ENCODE measurements at places on chromosomes 2 and 18. TPM values are rescaled to one million over a fixed set of nuclear protein-coding genes. Genes with fewer than 3 reads are reported as not detected.

RAPH1 gene
- not detected for total RNA-seq

CCL20 gene
- total RNA-seq: not detected

- no peak for DNase-seq
Measured at GRCh38 chr2:120947327-120947726, 211.7 kb downstream of the GLI2 start.

DNA sequence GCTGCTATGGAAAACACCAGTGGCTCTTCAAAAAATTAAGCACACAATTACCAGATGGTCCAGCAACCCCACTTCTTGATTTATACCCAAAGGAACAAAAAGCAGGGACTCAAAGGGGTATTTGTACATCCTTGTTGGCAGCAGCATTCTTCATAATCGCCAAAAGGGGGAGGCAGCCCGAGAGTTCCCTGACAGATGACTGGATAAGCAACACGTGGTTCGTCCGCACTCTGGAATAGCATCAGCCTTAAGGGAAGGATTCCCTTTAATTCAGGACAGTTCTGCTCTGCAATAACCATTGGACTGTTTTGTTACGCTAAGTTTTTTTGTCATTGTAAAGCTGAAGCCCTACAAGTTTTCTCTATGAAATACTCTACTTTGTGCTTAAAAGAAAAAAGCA lies 76.7 kb upstream of the TWIST2 start:
- no peak for DNase-seq

DNA sequence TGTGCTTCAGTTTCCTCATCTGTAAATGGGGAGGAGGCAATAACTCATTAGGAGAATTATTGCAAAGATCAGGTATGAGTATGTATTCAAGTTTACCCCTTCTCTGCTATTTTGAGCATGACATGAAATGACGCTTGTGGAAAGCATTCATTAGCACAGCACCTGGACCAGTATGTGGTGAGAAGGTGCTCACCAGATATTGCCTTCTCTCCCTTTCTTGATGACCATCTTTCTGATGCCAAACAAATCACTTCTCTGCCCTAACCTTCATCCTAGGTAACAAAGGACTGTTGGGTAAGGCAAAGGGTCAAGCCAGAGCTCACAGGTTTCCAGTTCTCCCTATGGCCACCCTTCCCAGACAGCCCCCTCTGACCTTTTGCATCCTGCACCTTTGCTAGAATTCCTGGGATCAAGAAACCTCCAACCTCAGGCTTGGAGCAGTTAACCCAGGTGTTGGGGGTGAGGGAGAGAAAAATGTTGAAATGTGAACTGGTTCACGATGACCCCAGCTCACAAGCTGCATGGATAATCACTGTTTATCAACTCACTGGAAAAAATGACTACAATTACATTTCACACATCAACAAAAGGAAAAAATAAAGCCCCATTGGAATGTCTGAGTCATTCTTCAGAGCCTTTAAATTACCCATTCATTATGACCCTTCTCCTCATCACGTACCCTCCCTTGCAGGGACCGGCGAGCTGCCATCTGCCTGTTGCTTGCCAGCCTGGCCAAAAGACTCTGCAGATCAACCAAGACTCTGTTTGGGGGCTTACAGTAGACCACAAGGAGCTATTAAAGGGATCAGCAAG lies 41.6 kb downstream of the LBH start:
- DNase-seq: no peak

DNA sequence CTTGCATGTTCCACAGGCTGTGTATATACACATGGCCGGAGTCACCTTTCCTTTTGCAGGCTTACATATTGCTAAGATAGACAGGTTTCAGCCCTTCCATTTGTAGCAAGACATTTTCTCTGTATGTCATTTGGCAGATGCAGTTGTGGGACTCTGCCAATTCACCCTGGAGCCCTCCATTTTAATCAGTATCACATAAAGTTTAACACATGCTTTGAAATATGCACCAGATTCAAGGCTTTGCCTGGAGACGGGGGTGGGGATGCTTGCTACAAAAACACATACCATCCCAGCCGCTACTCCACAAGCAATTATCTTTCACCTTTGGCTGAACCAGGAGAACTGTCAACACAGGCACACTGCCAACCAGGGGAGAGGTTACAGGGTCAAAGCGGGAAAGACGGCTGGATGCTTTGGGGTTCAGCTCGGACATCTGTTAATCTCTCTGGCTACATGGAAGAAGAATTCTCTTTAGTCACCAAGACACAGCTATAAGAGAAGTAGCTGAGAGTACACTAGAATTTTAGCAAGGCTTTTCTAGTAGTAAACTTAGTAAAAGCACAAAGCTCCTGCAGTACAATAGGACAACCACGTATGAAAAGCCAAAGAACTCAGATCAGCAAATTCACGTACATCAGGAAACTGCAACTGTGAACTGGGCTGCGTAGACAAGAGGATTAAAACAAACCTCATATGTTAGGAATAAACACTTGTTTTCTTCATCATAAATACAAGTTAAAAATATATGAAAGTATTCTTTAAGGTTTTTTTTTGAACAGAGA lies 130.9 kb downstream of the EXOC6B start:
- DNase-seq: no peak

- DNase-seq: no peak
Measured at GRCh38 chr2:120470041-120470965, 124.4 kb downstream of the INHBB start.

DNA sequence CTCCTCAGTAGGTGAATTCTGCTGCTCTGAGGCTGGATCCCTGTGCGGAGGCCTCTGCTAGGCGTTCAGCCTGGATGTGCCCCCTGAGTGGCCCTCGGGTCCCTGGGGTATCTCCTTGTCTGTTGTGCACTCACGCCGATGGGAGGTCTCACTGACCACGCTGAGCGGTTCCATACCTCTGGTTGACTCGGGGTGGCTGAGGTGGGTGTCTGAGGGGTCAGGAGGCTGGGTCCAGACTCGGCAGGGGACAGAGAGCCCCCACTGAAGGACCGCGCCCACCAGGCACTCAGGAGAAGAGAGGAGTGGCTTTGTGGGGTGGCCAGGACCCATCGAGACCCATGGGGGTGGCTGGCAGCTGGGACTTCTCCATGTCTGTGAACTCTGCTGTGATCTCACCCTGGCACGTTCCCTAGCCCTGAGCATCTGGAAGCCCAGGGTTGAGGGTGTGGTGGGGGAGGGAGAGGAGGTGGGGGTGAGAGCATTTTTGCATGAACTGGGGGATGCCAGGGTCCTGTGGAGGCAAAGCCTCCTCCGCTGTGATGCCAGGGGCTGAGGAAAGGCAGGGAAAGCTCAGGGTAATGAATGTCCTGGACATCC lies 53.7 kb downstream of the TWIST2 start:
- no peak for DNase-seq

- DNase-seq: no peak
Measured at GRCh38 chr2:241067501-241068135, 34.5 kb downstream of the MTERF4 start.

Measured in B cell (primary cell).